Calu3 (cell line): ENCODE measurements at places on chromosomes 13 and 19. TPM values are rescaled to one million over a fixed set of nuclear protein-coding genes. Genes with fewer than 3 reads are reported as not detected.

PSG2 gene
- total RNA-seq, result not detected in 2 replicates

- no peak overlapping the region for H3K27ac ChIP-seq
- H3K36me3 ChIP-seq, result peaks cover 15% of the 10 kb centered on the region
- DNase-seq, result no peak
- no peaks in the 10 kb centered on the region for H3K4me1 ChIP-seq
- peaks cover 11% of the 10 kb centered on the region for H3K27me3 ChIP-seq
Measured at GRCh38 chr19:49549045-49549444, 21.2 kb downstream of the RCN3 start.

- DNase-seq, result no peak
- peaks cover under 1% of the 10 kb centered on the region for H3K27me3 ChIP-seq
- no peak overlapping the region for H3K4me3 ChIP-seq
Measured at GRCh38 chr19:29022165-29022564, 190.8 kb downstream of the UQCRFS1 start.

ZNF579 gene
- 29.8 and 33.4 TPM in 2 replicates for total RNA-seq

ELSPBP1 gene
- total RNA-seq, result not detected in 2 replicates

DNA sequence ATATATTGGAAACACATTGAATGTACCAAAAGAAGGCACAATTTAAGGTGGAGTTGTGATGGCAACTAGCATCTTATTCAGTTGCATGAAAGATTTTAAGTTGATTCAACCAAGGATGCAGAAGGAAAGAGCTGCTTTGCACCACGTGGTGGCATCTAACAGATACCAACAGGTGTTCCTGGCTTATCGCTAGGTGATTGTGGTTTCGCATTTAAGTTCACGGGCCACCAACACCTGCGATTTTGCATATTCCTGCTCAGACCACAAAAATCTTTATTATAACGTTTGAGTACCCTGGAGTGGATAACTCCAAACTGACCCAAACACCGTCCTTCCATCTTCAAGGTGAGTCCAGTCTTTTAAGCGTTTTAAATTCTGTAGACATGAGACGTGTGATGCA is 45.3 kb downstream of the RGCC start:
- no peaks in the 10 kb centered on the region for H3K4me1 ChIP-seq
- no peaks in the 10 kb centered on the region for H3K27me3 ChIP-seq
- no peak overlapping the region for H3K27ac ChIP-seq
- H3K36me3 ChIP-seq, result no peaks in the 10 kb centered on the region
- no peak for DNase-seq

RGL3 gene
- 83.1 and 84.1 TPM in 2 replicates for total RNA-seq
